Mesendoderm (in vitro differentiated cells): ENCODE measurements at places on chromosomes 7 and 10.

DNA sequence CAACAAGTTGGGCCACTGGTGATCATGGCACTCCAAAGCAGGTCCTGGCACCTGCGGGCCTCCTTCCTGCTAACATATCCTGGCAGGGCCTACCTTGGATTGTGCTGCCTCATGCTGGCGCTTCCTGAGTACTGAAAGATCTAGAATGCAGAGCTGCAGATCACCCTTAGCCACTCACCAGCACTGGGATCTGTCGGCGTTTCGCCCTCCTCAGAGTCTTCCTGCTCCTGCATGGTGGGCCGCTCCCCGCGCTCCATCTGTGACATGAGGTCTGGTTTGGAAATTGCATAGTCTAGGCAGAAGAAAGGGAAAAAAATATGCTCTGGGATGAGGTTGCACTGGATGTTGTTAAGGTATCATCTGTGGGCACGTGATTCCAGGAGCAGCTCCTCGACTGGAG, 10.0 kb downstream of the ZNF777 start:
- no peak for DNase-seq

GRCh38 chr10:61750943-61751471, 88.3 kb downstream of the CABCOCO1 start:
- DNase-seq = peak; percentile 79

- DNase-seq = no peak
Observed at GRCh38 chr7:90654718-90655427, 58.8 kb downstream of the CDK14 start.

GRCh38 chr10:62655337-62655994, 149.1 kb upstream of the ADO start:
- no peak for DNase-seq

DNA sequence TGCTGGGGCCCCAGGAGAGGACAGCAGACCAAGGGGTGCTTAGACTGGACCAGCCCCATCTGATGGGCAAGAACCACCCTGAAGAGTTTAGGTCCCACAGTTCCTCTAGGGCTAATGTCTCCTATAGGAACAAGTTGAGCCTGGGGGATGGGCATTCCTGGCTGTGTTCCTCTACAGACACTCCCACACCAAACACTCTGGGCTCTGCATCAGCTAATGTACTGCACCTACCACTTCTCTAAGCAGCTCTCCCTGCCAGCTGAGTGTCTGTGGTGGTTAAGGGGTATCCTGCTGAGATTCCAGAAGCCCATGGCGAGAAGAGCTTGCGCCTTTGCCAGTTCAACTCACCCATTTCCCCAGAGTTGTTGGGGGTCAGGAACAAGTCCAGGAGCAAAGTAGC, 284.1 kb upstream of the CSTF2T start:
- DNase-seq = peak; percentile 3

DNA sequence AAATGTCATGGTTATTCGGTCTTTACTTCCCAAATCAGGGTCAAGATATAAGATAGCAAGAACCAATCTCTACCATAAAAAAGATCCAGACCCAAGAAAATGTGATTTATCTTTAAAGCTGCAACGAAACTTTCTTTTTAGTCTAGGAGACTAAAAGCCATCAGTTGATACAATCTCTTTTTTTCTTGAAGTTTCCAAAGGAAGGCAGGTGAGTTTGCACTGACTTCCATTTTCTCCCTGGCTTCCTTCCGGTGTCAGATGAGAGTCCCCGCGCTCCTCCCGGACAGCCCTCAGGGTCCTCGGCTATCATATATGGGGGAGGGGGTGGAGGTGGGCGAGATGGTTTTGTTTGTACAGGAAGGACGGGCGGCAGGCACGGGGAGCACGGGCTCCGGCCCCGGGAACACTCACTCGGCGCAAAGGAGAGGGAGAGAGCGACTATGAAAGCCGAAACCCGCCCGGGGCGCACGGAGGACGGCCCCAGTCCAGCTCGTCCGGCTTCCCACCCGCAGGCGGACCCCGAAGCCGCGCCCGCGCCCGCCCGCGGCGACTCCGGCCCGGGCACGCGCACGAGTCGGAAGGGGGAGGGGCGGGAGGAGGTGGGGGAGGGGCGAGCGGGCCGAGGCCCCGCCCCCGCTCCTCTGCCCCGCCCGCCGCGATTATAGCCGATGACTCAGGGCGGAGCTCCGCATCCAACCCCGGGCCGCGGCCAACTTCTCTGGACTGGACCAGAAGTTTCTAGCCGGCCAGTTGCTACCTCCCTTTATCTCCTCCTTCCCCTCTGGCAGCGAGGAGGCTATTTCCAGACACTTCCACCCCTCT, at the start of gene BAG3:
BAG3 (plus strand) TSS at position 689 of the 822 bp plus-strand sequence. CDS start 296 bp downstream, outside the sequence.
- DNase-seq = peak; percentile 91

DNA sequence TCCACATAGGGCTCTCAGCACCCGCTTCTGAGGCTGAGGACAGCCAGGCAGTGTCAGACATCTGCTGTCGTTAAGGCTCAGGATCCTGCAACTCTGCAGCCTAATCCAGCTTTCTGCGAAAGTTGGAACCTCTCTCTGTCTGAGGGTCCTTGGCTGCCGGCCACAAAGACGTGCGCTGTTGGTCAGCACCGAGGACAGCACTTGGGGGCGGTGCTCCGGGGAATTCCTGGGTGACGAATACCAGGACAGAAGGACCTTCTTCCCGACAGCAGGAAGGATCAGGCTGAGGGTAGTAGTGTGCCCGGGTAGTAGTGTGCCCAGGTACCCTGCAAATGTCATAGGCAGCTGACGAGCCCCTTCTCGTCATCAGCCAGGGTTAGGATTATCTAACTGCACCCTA, 16.0 kb upstream of the RASGEF1A start:
- peak; percentile 70 for DNase-seq

DNA sequence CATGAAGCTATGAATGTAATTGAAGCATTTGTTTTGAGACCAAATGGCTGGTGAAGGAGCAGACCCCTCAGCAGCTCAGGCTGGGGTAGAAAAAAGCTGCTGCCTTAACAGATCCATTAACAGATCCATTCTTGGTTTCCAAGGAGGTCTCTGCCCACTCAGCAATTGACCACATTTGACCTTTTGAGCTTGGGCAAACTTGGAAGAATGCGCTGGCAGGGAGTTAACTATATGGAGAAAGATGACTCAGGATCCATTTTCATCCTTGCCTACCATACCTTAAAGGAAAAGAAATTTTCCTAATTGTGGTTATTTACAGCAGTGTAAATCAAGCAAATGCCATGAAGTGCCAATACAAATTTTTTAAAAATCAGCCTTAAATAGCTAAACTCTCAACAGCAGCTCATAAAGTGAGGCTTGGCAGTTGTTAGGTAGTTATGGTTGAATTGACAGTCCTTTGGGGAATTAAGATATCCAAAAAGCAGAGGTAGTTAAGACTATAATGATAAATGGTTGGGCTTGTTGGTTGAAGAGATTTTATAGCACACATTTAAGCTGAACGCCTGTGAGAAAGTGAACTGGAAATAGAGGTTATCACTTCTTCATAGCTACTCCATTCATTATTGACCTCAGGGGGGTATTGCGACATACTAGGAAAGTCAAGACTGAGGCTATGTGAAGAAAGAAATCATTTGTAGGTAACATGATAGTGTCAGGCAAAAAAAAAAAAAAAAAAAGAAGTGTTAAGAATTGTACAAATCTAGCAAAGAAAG, 83.9 kb downstream of the MKX start:
- DNase-seq = no peak

GRCh38 chr7:15682751-15683245, 3.7 kb downstream of the MEOX2 start:
- DNase-seq = no peak

DNA sequence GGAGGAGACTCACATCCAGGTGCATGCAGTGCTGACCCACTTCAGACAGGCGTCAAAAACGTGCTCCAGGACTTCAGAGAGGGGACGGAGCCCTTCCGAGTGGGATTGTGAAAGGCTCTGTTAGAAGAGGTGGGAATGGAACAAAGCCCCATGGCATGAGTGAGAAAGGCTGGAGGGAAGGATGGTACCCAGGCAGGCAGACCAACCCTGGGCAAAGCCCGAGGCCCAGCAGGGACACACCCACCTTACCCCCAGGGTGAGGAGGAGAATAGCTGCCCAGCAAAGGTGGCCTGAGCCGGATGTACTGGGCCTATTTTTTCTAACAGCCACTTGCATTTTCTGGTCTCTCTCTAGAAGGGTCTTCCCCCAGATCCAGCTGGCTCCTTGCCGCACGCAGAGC, 14.8 kb downstream of the CHAT start:
- no peak for DNase-seq

DNA sequence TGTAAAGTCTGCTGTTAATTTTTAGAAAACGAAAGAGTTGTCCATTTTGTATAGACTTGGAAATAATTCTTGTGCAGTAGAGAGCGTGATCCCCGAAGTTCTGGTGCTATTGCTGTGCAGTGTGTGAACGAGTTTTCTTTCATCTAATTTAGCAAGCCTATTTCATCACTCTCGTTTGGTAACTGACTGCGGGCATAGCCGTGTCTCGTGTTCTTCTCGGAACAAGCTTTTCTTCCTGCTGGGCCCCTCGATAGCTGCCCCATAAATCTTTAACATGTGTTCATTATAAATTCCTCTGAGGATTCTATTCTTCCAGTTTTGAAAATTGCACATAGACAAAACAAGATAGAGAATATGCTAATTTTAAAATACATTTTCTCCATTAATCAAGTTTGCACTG, 622.0 kb upstream of the PFKP start:
- DNase-seq = no peak

DNA sequence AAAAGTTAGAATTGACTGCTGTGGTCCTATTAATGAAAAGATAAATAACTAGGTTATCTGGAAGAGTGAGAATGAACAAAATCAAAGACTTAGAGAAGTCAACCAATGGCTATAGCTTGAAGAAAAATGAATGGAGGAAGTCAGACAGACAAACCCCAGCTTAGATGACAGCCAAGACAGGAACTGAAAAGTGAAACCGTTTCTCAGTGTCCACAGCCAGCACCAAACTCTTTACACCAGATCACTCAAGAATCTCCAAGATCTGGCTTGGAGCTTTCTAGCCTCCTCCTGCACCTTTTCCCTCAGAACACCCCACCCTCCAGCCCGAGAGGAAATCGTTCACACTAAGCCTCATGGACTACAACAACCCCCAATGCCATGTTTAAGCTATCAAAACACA, 167.0 kb downstream of the SFMBT2 start:
- no peak for DNase-seq

DNA sequence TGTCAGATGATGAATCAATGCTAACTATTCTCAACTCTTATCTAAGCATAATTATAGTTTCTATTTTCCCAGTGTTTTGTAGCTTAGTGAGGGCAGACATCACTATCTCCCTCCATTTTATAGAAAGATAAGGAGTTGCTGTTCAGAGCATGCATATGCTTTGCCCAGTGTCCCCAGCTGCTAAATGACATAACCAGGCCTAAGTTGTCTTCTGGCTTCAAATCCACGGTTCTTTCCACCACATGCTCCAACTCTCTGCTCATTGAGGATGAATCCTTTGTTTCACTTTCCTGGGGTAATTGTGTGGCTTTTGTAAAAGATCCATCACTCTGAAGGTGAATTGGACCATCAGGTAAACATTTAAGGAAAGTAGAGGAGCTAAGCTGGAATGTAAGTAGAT, 134.0 kb downstream of the SNX10 start:
- no peak for DNase-seq

DNA sequence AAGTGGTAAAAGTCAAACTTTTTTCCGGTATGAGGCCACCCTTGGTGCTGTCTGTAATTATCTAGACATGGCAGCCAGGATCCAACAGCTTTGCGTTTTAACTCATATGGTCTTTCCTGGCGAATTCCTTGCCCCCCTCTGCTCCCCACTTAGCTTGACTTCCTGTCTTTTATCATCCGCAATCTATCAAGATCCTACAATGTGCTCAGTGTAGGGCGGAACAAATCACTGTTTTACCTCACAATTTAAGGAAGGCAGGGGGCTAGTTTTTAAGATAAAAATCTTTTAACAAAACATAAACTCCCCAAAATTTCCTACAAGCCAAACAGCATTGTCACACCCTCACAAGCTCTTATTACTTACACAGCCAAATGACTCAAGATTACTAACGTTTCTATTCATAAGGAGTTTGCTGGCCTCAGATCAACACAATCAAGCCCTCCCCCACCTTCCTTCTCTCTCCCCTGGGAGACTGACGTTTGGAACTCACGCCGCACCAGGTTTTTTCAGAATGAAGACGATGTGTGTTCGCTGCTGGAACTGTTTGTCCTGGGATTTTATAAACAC, 1.3 kb upstream of the CDK14 start:
- DNase-seq = peak; percentile 92

DNA sequence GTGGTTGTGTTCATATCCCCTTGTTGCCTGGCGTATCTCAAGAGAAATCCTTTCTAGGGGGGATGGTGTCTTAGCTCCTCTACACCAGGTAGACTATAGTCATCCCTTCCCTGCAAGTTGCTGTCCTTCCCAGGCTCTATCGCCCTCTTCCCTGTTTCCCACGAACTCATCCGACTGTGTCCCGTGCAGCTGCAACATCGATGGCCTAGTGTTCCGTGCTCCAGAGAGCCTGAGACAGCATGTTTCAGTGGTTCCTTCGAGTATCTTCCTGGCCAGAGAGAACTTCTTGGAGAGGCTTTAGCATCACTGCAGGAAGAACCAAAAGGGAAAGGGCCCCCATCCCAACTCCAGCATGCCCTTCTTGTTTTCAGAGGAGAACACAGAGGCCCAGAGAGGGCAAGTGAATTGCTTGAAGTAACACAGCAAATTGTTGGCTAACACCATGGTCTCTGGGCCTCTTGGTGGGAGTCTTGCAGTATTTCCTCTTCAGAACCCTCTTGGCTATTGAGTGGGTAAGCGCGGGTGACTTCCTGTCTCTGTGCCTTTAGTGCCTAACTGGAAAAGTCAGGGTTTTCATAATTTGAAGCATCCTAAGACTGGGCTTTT, 162.9 kb downstream of the RGS10 start:
- no peak for DNase-seq

DNA sequence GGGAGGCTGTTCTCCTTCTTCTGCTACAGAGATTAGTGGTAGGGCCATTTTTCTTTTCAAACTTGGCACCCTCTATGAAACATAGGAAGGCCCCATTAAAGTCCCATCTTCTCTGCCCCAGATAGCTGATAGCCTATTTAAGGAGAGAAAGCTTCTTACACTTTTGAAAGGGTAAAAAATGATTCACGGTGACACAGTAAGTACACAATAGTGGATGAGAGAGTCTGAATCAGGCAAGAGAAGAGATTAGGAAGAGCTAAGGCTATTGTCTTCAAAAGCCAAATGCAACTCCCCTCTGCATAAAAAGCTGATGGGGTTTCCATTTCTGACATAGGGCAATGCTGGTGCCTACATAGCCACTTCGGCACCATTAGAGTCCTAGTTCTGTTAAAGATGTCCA, 3.6 kb downstream of the INA start:
- no peak for DNase-seq

- peak; percentile 31 for DNase-seq
Observed at GRCh38 chr7:997404-998395, 14.7 kb downstream of the CYP2W1 start.

- no peak for DNase-seq
Observed at GRCh38 chr10:34237898-34238455, 577.1 kb downstream of the PARD3 start.

GRCh38 chr10:3325954-3326750, 153.6 kb upstream of the PITRM1 start:
- no peak for DNase-seq

DNA sequence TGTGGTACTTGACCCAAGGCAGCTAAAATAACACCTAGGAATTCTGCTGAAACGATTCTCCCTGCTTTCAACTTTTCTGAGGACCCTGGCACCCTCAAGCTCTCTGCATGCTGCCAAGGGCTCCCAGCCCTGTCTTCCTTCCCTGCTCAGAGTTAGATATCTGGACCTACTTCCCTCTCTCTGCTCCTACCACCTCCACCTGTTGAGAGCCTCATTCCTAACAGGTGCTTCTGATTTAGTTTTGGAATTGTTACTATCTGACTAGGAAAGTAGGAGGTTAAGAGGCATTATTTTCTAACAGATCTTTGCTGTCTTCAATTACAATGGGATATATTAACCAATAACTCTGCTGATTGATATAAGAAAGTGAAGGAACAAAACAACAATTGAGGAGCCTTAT, 253.8 kb downstream of the FZD1 start:
- DNase-seq = no peak
